Stimulated activated CD4-positive, alpha-beta T cell treated with anti-CD3 and anti-CD28 coated beads, Interleukin-1b, Interleukin-23, amount 100 ng/mL, for 1 hour (primary cell): ENCODE measurements at places on chromosomes 5 and 9.

GRCh38 chr5:60382716-60383115, 317.2 kb downstream of the DEPDC1B start:
- DNase-seq: no peak

- no peak for DNase-seq
These were observed 23.8 kb downstream of the SVEP1 start for GRCh38 chr9:110555551-110556331.

DNA sequence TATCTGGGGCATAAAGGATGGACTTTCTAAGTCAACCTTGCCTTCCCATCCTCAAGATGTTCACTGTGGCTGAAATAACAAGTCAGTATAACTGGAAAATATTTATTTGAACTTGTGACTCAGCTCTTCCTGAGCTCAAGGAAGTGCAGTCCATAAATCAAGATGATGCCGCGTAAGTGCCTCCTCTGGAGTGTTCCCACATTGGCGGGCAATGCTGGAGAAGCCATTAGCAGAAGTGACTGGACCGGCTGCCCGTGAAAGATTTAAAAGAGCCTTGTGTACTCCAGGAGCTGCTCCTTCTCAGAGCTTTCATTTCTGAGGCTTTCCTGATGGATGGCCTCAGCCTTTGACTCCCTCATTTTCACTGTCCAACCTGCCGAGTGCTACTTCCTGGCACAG, 17.4 kb downstream of the TMOD1 start:
- DNase-seq: no peak

DNA sequence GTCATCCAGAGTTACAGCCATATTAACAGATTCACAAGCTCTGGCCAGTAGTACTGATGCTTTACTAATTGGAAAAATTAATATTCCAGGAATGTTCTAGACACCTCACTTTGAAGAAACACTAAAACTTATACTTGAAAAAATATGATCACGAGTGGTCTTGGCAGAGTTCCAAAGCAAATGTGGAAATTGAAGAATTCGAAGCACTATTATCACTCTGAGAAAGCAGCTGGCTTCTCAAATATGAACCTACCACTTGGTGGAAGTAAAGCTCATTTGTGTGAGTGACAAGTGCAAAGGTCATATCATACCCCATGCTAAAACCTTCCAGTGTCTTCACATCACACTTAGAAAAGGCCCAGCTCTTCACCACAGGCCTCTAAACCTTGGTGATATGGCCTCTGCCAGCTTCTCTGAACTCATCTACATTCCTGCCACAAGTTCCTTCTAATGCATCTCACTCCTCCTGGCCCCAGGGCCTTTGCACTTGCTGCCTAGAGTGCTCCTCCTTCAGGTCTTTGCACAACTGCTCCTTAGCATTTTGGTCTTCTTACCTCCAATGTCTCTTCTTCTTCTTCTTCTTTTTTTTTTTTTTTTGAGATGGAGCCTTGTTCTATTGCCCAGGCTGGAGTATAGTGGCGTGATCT, 175.7 kb upstream of the SMIM23 start:
- DNase-seq: no peak

DNA sequence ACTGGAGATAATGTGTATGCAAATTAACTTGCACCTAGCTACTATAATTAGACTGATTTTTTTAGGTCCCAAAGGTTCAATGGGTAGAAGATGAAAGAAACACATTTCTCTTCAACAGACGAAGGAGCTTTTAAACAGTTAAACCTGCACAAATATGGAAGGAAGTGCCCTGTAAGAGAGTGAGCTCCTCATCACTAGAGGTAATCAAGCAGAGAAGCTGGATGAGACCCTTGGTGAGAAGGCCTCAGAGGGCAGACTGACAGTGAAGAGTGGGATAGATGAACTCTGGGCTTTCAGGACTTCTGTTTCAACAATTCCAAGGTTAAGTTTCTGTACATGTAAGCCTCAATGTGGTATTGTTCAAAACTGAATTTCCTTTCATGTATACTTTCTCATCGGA, 23.2 kb downstream of the PTPN3 start:
- DNase-seq: no peak

- no peak for DNase-seq
These were observed 222.4 kb downstream of the CACNA1B start for GRCh38 chr9:138099803-138100598.
